ENCODE measurements at places on chromosomes 1 and 21.

DNA sequence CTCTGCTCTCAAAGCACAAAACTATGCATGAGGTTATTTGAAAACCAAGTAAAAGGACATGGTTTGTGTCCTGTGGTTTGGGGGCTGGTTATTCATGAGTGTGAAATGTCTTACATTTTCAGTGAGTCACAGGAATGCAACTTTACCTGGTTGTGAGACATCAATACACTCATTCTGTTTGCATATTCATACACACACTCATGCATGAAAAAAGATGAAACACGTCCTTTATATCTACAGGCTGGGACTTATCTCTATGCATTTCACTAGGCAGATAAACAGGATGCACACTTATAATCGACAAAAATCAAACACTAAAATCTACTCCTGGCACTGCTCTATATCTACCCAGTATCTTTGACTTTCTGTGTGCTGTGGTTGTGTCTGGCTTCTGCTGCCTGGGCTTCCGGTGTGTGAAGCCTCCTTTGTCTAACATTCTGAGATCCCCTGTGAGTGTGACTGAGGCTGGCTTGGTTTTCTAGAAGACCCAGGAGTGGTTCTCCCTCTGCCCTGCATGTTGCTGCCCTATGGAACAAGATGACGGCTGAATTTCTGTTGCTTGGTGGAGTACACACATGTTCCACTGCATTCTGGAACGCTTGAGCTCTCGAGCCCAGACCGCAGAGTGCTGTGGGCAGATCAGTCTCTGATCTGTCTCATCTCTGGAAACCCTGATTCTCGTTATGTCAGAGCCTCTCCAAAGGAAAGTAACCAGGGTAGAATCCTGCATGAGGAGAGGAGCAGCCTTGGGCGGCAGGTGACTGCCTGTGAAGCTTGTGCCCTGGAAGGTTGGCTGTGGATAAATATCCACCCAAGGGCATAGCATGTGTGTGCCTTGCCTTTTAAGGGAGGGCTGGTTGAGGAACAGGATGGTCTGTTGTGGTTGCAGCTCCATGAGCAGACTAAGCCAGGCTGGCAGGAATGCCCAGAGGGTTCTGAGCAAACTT lies 19.7 kb upstream of the FASLG start:
- DNase-seq, result no peak

- no peak for DNase-seq
Measured at GRCh38 chr1:33349081-33349759, 28.3 kb upstream of the A3GALT2 start.

DNA sequence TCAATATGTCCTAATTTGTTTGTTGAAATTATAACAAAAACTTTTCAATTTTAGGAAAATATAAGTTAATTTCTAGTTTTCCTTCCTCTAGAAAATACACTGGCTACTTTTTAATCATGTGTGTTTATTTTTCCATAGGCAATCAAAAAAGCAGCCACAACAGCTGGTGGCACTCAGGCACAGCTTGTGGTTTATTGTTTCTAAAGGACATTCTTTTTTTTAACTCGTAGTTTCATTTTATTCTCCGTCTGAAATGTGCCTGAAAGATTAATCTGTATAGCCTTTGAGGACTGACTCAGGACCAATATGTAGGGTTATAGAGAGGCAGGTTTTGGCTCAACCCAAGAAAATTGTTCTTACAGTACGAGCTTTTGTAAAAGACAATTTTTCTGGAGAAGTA lies 20.7 kb upstream of the STX12 start:
- no peak for DNase-seq

DNA sequence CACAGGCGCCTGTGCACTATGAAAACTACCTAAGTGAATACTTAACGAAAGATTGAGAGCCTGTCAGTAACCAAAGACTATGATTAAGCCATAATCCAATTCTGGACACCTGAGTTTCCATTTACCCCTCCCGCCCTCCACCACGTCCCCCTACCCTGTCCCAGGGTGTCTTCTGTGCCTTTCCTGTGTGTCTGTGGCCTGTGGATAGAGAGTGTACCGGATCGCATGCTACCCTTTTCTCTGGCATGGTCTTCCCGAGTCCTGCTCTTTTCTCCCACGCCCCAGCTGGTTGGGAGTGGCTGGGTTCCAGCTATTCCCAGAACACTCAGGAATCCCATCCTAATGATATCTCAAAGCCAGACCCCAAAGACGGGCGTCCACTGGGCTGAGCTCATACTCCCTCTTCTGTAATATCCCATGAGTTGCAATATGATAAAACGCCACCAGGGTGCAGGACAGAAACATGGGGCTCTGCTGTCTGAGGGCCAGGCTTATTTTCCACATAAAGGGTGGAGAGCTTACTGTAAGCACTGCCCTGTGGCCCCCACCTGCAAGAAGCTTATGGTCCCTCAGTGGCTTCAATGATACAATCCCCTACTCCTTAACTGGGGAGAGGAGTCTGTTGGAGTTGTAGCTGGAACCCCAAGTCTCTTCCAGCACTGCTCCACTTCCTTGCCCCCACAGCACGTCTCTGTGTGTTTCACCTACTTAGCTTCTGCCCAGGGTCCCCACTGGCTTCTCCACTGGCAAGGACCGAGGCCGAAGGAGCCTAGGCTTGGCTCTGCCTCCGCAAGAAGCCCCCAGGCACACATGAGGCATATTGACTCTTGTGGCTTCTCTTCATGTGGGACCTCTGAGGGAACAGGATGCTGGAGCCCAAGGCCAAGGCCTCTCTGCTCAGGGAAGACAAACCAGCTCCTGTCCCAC lies 17.6 kb upstream of the ALX3 start:
- DNase-seq, result no peak

GRCh38 chr21:35096959-35097358 lies 47.9 kb upstream of the RUNX1 start:
- DNase-seq, result no peak

DNA sequence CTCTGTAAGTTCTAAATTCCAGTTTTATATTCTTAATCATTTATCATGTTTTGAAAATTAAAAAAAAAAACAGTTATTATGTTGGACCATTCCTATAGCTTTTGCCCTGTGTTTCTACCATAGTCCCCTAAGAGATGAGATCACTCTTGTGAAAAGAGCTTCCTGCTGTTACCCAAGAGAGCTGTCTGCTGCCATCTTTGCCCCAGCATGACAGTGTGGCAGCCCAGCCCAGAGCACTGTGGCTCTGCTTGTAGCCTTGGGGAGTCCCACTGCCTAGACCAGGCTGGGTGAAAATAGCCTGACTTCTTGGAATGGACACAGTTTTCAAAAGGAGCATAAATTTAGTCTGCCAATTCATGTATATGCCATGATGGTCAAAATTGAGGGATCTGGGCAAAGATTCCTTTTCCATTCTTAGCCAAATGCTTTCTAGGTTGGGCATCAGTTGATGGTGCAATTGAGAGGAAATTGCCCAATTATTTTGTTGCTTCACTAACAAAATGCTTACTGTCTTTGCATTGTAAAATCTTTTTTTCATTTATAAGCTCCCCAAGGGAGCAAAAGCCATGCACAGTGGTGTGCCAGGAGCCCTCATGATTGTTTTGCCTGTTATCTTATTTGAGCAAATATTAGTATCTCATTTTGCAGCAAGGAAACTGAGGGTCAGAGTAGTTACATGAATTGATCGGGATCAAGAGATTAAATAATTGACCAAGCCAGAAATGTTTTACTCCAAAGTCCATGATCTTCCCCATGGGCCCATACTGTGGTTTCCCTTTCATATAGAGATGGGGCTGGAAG lies 72.8 kb downstream of the ETS2 start:
- DNase-seq, result no peak

DNA sequence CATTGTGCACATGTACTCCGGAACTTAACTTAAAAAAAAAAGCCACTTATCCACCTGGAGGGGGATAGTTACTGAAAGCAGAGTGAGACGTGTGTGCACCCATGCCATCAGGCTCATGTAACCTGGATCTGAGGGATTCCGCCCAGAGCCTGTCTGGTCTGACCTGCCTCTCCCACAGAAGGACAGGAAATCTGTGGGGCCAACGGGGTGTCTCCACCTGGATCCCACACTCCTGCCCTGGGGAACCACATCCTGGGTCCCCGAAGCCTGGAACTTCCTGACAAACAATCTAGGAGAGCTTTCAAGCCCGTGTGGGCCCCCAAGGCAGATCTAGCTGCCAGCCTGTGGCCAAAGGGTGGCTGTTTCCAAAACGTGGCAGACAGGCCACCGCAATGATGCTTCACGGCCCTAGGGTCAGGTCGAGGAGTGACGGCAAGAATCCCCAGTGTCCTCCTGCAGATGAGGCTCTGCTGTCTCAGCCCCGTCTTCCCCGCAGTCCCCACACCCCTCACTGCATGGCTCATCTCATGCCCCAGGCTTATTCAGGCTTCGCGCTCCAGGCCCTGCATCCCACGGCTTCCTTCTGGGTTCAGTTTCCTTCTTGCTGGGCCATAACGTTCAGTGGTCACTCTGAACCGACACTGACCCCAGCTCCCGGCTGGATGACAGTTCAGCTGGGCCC lies 21.0 kb upstream of the PCBP3 start:
- no peak for DNase-seq
